Uterus (tissue), 4 donors: ENCODE measurements at places on chromosomes 5 and 9. TPM values are rescaled to one million over a fixed set of nuclear protein-coding genes. Genes with fewer than 3 reads are reported as not detected.

The PDLIM4 gene
- 14.1 TPM for total RNA-seq

The CCNO gene
- not detected for total RNA-seq

DNA sequence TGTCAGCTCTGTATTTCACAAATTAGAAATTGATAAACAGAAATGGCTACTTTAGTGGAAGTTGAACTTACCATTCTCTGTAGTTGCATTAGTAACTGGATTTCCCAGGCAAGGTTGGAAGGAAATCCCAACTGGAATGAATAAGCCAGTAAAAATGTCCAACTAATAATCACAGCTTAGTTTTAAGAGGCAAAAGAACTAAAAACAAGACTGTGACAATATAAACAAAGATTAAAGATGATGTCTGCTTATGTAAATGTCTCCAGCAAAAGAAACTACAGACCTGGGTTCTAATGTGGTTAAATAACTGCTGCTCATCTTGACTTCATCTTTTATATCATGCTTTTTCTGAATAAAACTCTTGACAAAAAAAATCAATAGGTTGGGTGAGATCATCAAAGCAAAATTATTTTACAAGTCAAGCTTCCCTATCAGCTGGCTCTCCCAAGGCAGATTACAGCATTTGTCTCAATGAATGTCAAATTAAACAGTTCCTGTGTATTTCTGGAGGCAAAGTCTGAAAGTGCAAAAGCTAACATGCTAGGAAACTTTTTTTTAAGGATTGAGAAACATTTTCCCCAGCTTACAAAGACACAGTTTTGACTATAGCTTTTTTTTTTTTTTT is 62.3 kb upstream of the HMHB1 start:
- no peak overlapping the region for H3K4me3 ChIP-seq
- no peaks in the 10 kb centered on the region for H3K27me3 ChIP-seq
- no peak overlapping the region for H3K27ac ChIP-seq

DNA sequence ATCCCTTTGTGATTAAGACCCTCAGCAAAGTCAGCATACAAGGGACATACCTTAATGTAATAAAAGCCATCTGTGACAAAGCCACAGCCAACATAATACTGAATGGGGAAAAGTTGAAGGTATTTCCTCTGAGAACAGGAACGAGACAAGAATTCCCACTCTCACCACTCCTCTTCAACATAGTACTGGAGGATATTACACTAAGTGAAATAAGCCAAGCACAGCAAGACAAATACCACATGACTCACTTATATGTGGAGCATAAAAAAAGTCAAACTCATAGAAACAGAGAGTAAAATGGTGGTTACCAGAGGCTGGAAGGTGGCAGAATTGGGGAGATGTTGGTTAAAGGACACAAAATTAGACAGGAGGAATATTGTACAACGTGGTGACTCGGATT is 118.1 kb upstream of the NFIL3 start:
- no peaks in the 10 kb centered on the region for H3K4me1 ChIP-seq
- no peak for DNase-seq
- H3K27me3 ChIP-seq = no peaks in the 10 kb centered on the region
- no peaks in the 10 kb centered on the region for H3K36me3 ChIP-seq
- H3K4me3 ChIP-seq = no peak overlapping the region
- H3K27ac ChIP-seq = no peak overlapping the region

DNA sequence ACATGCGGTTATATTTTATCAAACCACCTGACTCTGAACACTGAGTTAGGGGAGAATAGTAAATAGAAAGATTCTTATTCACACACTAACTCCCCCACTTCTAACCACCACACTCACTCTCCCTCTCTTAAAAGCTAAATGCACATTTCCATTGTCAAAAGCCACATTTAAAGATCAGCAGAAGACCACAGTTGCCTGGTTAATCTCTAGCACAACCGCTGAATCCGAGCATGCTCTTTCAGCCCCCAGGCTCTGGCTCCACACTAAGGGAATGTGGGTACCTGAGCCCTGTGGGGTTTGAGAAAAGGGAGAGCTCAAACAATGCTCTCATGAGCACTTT is 35.7 kb downstream of the PFDN1 start:
- no peaks in the 10 kb centered on the region for H3K36me3 ChIP-seq
- H3K4me3 ChIP-seq = no peak overlapping the region
- no peak for DNase-seq
- H3K27ac ChIP-seq = peak overlapping the region; percentile 46
- H3K4me1 ChIP-seq = no peaks in the 10 kb centered on the region

- no peak overlapping the region for H3K4me3 ChIP-seq
- peak; percentile 23 for DNase-seq
- no peaks in the 10 kb centered on the region for H3K27me3 ChIP-seq
- H3K36me3 ChIP-seq = no peaks in the 10 kb centered on the region
Observed at GRCh38 chr5:78765756-78766411, 117.3 kb upstream of the LHFPL2 start.

DNA sequence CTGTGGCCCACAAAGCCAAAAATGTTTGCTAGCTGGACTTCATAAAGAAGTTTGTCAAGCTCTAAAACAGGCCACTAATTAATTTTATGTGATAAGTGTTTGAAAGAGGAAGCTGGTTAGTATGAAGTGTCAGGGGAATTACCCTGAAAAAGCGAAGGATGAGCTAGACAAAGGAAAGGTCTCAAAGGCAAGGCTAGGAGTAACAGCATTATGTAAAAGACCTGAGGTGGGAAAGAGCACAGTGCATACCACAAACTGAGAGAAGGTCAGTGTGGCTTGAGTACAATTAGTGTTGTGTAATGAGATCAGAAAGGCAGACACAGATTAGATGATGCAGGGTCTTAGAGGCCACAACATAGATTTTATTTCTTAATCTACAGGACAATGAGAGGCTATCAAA is 29.6 kb downstream of the RC3H2 start:
- H3K36me3 ChIP-seq = no peaks in the 10 kb centered on the region
- no peak overlapping the region for H3K4me3 ChIP-seq
- H3K27ac ChIP-seq = no peak overlapping the region
- no peak for DNase-seq
- no peaks in the 10 kb centered on the region for H3K27me3 ChIP-seq
- no peaks in the 10 kb centered on the region for H3K4me1 ChIP-seq

GRCh38 chr5:112436144-112436543 is 17.1 kb upstream of the EPB41L4A start:
- H3K27me3 ChIP-seq = no peaks in the 10 kb centered on the region
- H3K27ac ChIP-seq = no peak overlapping the region
- no peaks in the 10 kb centered on the region for H3K4me1 ChIP-seq
- no peaks in the 10 kb centered on the region for H3K36me3 ChIP-seq
- no peak overlapping the region for H3K4me3 ChIP-seq

DNA sequence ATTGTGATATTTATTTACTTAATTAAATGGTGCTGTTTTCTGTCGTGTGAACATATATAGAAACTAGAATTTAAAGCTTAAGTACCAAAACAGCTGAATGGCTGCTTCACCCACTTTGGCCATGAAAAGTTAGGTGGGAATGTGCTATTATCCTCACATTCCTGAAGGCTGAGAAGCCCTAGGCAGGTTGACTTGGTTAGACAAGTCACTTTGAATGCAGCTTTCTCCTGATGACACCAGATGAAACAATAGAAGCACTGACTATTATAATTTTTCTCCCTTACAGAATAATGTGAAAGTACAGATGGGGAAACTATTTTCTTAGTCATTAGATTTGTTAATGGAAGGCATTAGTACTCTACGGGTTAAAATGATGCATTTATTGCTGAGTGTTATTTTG is 65.1 kb upstream of the C5orf46 start:
- no peaks in the 10 kb centered on the region for H3K27me3 ChIP-seq
- no peak for DNase-seq
- no peaks in the 10 kb centered on the region for H3K36me3 ChIP-seq
- no peaks in the 10 kb centered on the region for H3K4me1 ChIP-seq
- H3K4me3 ChIP-seq = no peak overlapping the region
